M059J (cell line): ENCODE measurements at places on chromosomes 1 and 21.
A peak's percentile ranks its signal among the peaks of the same experiment; 100 is the strongest.

- DNase-seq, result no peak
These were observed 22.4 kb downstream of the TRPM2 start for GRCh38 chr21:44375761-44376241.

GRCh38 chr1:76680651-76681050 is 186.6 kb upstream of the ST6GALNAC5 start:
- DNase-seq, result no peak

DNA sequence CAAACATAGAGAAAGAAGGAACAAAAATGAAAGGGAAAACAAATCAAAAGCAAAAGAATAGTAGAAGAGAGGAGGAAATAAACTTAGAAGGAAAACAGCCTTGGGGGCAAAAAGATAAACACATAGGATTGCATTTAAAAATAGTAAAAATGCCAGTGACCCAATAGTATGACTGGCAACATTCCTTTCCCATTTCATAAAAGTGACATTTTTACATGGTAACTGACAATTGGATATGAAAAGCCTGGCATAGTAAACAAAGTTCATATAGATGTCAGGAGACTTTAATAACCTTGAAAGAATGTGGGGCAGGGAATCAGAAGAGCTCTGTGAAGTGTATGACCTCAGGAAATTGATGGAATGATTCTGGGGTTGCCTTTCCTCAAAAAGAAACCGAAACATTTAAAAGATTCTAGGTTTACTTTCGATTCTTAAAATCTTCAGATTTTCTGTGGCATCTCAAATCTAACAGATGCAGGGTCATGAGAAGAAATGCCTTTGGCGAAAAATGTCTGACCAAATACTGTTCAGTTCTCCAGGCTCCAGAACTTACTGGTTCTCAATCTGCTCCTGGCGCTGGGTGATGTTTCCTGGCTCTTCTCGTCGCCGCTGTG is 33.7 kb downstream of the SPTA1 start:
- DNase-seq, result peak; percentile 25

DNA sequence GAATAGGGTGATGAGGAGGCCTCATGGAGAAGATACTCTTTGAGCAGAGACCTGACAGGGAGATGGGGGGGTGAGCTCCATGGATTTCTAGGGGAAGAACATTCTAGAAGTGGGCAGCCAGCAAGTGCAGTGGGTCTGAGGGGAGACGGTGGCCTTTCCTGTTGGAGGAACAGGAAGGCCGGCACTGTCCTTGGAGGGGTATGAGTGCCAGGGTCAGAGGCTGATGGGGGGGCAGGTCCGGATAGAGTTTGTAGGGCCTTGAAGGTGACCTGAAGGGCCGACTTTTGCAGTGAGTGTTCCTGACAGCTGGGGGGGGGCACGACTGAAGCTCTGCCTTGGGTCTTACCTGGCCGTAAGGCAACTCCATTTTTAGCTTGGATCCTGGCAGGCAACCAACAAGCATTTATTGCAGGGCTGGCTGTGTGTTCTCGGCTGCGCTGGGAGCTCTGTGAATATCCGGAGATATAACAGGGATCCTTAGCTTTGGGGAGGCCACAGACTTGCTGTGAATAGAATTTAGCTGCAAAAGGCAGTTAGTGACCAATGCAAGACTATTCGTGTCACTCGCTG is 130.6 kb downstream of the MRPS6 start:
- no peak for DNase-seq

DNA sequence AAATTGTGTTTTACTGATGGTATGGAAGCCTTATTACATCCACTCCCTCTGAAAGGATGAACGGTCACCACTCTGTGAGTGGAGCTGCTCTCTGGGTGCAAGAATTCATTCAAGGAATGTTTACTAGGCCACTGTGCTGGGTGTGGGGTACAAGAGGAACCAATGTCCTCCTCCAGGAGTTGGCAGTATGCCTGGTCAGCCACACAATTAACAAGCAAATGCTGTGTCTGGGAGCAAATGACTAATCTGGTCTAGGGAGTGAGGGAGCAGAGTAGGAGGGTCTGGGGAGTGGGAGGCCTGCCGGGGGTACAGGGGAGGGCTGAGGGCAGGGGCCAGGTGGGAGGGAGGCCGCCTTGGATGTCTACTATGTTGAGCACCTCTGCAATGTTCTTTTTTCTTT is 27.2 kb upstream of the TDRD10 start:
- DNase-seq, result peak; percentile 98

DNA sequence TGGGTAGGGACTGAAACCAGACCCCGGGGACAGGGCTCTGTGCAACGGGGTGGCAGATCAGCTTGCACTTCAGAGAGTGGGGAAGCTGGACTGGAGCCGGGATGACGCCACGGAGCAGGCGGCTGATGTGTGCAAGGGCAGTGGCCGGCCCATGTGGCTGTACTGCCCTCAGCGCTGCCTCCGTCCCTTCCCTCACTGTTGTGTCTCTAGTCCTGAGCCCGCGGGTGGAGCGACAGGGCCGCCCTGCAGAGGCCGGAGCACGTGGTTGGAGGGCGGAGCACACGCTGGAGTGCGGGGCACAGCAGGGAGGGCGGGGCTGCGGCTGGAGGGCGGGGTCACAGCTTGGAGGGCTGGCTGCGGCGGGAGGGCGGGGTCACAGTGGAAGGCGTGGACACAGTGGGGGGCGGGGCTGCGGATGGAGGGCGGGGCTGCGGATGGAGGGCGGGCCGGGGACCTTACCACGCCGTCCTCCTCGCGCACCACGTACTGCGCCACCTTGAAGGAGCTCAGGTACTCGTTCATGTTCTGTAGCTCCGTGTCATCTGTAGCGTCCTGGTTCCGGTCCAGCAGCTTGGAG is 52.4 kb downstream of the CHD5 start:
- no peak for DNase-seq

DNA sequence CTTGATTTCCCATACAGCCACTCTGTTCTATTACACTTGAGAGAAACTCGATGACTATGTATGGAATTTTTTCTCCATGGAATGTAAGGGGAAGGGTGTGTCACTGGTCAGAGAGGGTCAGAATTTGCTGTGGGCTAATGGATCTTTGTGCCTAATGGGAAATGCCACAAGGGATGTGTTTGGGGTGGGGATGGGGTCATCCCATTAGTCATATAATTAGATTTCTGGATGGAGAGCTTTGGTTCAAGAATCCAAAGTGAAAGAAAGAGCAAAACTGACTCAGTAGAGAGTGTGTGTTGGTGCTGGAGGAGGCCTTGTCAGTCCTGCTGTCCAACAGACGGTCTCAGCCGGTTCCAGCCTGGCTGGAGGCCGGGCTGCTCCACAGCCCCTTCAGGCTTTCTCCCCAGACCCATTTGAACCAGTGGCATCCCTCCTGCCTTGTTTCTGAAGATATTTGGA is 86.4 kb downstream of the LAMC2 start:
- DNase-seq, result peak; percentile 97

GRCh38 chr1:41370225-41370624 is 9.0 kb downstream of the FOXO6 start:
- DNase-seq, result no peak
